ENCODE measurements at places on chromosomes 16 and 17.
A peak's percentile ranks its signal among the peaks of the same experiment; 100 is the strongest.

GRCh38 chr17:79113699-79114457, 39.3 kb downstream of the ENGASE start:
- DNase-seq = no peak

- DNase-seq = no peak
Observed at GRCh38 chr17:44318077-44318892, 6.3 kb downstream of the SLC25A39 start.

- DNase-seq = no peak
Observed at GRCh38 chr17:40251576-40251975, 32.5 kb downstream of the WIPF2 start.

DNA sequence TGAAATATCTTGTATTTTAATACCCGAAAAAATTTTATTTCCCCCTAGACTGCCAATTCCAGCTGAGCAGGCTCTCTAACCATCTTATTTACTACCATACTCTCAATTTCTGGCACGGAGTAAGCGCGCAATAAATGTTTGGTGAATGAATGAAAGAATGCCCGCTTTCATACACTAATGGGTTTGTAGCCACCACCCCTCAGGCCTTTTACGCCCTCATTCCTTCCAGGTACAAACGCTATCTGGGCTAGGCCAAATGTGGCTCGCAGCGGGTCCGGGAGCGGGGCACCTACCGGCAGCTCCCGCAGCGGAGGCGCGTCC, 536 bp upstream of the PLD2 start:
- no peak for DNase-seq

DNA sequence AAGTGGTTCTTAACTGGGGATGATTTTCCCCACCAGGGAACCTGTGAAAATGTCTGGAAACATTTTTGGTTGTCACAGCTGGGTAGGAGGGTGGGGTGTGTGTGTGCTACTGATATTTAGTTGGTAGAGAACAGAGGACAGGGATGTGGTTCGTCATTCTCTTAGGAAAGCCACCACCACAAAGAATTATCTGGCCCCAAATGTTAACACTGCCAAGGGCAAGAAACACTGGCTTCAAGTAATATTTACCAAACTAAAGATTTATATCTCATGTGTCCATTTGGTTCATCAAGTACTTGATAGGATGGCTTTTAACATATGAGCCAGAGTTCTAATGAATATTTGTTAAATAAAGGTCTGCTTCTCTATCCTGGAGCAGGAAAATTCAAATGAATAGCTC, 19.5 kb downstream of the MPHOSPH6 start:
- DNase-seq = no peak

DNA sequence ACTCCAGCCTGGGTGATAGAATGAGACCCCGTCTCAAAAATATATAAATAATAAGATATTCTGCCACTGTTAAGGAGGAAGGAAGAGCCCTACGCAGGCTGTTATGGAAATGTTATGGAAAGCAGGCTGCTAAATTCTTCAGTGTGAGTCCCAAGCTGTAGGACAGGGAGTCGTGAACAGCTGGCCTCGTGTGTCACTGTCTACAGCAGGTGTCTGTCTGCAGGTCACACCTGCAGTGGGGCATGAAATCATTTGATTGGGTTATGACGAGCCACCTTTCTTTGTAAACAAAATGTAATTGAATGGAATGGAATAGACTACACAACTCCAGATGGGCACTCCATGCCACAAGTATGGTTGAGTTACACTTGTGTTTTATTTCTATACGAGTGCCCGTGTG, 15.6 kb upstream of the LITAF start:
- no peak for DNase-seq

- no peak for DNase-seq
Observed at GRCh38 chr17:3927628-3928340, 11.5 kb upstream of the P2RX1 start.

DNA sequence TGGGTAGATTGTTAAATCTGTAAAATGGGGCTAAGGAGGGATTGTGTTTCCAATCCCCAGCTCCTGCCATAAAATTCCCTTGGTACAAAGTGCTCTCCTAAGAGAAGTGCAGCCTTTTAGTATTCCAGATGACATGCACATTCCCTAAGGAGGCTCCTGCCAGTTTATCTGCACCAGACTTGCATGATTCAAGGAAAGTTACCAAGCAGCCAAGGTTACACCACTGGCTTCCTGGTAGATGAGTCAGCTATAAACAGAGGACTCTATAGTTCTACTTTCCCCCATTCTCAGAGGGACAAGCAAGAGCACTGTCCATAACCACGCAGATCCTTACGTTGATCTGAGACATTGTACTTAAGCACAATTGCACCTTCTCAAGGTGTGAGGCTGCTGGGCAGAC, 1.9 kb downstream of the CALB2 start:
- no peak for DNase-seq

- DNase-seq = no peak
Observed at GRCh38 chr17:3678095-3678820, 9.6 kb downstream of the EMC6 start.

GRCh38 chr17:7354262-7354843, 603 bp upstream of the TMEM95 start:
- no peak for DNase-seq

DNA sequence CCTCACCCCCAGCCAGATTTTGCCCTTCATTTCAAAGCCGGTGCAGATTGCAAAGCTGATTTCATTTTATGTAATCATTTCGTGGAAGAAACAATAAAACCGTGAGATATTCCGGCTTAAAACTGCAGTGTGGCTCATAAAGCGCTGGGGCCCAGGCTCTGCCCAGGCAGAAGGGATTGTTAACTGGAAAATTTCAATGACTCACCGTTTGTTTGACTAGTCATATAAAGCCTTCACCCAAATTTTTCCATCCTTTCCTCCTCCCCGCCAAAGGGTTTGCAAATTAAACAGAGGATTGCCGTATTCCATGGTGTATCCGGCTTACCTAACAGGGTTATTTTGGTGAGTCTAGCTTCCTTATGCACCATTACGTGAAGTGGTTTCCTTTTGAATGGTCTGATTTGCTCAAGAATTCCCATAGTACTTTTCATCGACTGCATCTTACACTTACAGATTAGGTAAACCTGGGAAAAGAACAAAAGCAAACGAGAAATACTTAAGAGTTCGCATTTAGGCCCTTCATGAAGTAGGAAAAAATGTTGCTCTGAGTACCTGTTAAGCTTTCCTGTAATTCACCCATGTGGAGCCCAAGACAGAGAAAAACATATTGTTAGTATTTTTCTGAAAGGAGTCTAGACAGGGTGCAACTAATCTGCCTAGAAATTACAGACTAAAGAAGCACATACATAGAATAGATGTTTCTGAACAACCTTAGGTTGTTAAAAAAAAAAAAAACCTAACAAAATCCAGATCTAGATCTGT, 949 bp upstream of the GSPT1 start:
- no peak for DNase-seq

- peak; percentile 29 for DNase-seq
Observed at GRCh38 chr17:55735731-55736405, 13.2 kb upstream of the TMEM100 start.

- no peak for DNase-seq
Observed at GRCh38 chr16:51057102-51057793, 93.8 kb downstream of the SALL1 start.

DNA sequence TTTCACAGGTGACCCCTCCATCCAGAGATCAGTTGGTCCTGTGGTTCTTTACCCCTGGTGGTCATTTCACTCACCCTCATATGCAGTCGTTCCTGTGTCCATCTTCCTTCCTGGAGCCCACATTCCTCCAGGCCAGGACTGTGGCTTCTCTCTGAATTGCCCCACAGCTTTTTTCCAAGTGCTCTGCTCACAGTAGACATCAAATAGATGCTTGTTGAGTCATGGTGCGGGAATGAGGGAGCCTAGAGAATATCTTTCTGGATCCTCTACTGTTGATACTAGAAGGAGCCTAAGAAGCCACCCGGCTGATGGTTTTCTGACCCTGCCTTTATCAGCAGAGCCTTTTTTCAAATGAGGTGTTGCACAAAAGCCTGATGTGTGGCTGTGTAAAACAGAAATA, 10.4 kb downstream of the USB1 start:
- DNase-seq = no peak

DNA sequence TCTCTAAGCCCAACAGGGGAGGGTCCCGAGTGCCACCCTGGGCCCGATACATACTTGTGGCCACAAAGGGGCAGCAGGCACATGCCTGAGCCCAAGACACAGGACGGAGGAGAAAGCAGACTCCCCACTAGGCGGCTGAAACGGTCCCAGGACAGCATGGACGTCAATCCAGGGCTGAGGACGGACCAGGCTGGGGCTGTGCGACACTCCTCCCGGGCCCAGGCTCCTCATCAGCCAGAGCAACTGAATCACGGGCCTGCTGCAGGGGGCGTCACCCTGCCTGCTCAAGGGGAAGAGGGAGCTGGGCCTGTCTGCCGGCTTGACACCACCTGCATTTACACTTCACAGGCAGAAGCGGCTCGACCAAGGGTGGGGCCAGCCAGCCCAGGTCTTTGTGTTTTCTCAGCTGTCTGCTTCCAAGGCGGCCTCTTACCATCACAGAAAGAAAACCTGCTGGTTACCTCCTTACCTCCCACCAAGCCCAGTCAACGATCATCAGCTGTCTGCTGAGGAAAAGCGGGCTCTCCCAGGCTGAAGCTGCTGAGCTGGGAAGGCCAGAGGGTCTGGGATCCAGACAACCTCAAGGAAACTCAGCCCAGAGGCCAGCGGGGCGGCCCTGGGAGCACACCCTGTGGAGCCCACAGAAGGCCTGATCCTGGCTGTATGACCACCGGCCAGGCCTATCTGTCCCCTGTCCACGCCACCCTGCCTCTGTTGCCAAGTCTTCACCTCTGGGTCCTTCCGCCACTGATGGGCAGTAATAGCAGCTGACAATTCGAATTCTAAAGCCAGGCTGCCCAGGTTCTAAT, 26.4 kb downstream of the KIFC3 start:
- no peak for DNase-seq

- DNase-seq = no peak
Observed at GRCh38 chr17:70804161-70804560, 634.8 kb downstream of the KCNJ2 start.

DNA sequence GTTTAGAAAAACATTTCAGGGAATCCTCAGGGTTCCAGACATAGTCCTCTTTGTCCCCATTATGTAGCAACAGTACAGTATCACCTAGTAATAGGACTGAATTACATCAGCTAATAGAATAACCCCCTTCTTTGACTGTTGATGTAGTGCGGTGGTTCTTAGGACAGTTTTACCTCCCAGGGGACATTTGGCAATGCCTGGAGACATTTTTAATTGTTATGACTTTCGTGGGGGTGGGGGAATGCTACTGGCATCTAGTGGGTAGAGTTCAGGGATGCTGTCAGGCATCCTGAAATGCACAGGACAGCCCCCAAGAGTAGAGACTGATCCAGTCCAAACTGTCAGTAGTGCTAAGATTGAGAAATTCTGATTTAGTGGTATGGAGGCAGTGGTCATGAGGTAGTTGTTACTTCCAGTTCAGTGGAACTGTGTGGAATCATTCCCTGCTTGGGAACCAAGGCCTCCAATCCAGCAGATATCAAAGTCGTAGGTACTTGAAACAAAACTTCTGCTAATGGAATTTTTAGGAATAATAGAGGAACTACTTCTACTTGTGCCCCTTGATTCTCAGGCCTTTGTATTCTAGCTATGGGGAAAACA, 20.3 kb downstream of the NF1 start:
- DNase-seq = no peak

DNA sequence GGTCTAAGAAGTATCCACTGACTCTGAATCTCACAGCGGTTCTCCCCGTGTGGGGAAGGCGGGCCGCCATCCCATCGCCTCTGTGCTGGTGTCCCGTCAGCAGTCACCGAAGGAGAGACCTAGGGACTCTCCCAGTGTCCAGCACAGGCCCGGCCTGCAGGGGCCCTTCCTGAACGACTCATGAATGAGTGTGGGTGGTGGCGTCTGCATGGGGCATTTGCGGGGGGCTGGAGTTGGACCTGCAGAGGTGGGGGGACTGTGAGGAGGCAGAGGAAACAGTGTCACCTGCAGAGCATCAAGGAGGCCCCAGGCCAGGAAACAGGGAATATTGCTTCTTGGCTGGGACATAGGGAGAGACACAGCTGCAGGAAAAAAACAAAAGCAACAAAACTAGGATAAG, 10.3 kb downstream of the KCNG4 start:
- DNase-seq = no peak

DNA sequence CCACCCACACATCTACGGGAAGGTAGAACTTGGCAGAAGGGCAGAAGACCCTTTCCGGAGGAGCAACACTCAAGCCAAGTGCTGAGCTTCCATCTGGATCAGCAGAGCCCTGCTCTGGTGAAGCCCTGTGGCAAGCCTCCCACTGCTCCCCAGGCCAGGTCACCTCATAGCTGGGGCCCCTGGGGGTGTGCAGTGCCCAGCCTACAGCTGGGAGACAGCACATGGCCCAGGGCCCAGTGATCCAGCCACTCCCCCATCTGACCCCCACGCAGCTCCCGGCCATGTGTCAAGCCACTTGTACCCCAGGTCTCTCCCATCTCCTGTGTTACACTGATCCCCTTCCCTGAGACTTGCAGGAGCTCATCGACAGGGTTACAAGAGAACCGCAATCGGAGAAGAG, 95.7 kb downstream of the RBFOX3 start:
- no peak for DNase-seq

GRCh38 chr16:680967-681745, 946 bp downstream of the STUB1 start:
- DNase-seq = no peak

DNA sequence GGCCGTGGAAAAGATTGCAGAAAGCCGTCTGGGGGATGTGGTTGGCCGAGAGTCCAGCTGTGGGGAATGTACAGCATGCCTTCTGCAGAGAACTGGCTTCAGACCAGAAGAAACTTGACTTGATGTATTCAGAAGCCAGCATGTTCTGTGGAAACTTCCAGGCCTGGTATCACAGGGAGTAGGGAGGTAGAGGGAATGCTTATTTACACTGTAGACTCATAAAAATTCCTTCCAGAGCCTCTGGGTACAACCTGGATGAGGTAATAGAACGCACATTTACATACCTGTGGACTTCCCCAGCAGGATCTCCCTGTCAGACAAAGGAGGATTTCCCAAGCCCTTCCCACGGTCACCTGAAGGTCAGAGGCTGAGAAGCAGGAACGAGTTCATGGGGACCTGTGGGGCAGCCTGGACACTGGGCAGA, 11.8 kb upstream of the GAS7 start:
- DNase-seq = no peak

GRCh38 chr16:7182510-7183109, 150.0 kb upstream of the RBFOX1 start:
- no peak for DNase-seq

- DNase-seq = no peak
Observed at GRCh38 chr16:12002447-12003006, 26.0 kb downstream of the SNX29 start.

DNA sequence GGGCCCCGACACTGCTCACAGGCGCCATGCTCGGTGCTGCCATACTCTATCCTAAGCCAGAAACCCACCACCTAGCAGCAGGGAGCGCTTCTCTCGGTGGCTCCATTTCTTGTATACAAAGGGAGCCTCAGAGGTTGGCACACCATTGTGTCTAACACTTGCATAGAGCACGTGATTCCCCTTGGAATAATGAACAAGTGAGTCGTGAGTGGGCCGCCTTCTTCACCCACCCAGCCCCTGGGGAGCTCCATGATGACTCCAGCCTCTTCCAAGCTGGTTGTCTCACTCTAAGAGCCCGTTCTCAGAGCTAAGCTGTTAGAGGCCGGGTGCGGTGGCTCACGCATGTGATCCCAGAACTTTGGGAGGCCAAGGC, 82.3 kb upstream of the ZNF469 start:
- no peak for DNase-seq

Measured in GM13977 (cell line).